CD14-positive monocyte (primary cell): ENCODE measurements at places on chromosomes 13 and 19. TPM values are rescaled to one million over a fixed set of nuclear protein-coding genes. Genes with fewer than 3 reads are reported as not detected.

HNRNPM gene
- polyA plus RNA-seq = 121 and 168 TPM in 2 replicates

DNA sequence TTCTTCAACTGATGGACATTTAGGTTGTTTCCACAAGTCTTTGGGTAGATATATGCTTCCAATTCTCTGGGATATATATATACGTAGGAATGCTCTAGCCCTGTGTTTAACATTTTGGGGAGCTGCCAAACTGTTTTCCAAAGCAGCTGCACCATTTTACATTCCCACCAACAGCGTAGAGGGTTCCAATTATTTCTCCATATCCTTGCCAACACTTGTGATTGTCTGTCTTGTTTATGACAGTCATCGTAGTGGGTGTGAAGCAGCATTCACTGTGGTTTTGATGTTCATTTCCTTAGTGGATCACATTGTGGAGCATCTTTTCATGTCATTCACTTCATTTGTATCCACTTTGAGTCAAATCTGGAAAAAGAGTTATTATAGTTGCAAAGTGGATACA lies 4.7 kb upstream of the CBLC start:
- DNase-seq = no peak

DNA sequence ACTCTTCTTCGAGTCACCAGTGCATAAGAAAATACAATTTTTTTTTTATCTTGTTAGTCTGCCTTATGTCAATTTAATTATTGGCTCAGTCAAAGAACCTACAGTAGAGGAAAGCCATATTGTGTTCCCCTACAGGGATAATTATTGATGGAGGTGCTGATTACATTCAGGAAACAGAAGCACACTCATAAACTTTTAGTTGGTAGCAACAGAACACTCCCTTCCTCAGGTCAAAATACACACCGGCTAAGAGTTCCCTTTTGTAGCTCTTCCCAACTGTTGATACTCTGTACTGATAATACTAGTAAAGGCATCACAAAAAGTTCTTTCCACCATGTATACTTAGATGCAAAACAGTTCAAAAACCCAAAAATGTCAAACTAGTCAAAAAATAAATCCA lies 18.4 kb downstream of the FOXO1 start:
- no peak for DNase-seq

DNA sequence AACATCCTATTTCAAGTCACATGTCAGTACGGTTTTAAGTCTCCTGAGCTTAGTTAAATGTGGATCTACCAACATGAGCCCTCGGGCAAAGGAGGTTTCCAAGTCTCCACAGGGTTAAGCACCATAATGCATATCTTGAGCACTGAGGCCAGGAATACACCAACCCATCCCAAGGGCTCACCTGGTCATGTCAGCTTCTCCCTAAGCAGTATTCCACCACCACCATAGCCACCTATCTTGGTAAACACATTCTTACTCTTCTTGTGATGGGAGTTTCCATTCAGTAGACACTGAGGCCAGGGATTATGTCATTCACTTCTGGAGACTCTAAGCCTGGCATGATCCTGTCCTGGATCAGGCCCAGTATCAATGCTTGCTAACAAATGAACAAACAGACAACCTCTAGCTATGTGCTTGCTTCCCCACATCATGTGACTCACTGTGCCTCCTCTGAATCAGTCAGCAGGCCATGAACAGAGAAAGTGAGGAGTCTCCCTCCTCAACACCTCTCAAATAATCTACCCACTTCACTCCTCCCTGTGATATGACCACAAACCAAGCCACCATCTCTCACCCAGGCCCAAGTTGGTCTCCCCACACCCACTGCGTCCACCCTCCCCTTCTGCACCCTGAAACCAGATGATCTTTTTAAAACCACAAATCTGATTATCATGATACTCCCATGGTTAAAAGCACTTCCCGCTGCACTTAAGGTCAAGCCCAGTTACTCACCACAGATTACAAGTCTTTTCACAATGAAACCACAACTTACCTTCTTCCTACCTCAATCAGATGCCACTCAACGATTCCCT lies 5.8 kb downstream of the PEG3 start:
- DNase-seq = no peak

- DNase-seq = no peak
These were observed 53.2 kb downstream of the MLLT1 start for GRCh38 chr19:6226444-6227155.

GRCh38 chr19:18846862-18847548 lies 15.2 kb downstream of the UPF1 start:
- DNase-seq = peak; percentile 59

DNA sequence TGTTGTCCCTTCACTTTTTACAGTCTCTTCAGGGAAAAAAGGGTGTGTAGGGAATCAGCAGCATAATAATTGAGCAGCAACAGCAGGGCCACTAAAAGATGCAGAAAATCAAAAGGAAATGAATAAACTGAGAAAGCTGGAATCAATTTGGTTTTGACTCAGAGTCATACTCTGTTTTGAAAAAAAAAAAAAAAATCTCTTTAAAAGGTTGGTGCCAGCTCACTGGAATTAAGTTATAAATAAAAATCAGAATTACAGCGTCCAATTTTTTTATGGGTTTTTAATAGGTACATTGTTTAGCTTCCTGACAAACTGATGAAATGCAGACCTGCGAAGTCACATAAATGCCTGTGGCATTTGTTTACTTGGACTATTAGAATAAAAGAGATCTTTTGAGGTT lies 231.9 kb downstream of the COG6 start:
- no peak for DNase-seq

- DNase-seq = peak; percentile 59
These were observed 19.3 kb downstream of the GADD45B start for GRCh38 chr19:2495130-2495641.

DNA sequence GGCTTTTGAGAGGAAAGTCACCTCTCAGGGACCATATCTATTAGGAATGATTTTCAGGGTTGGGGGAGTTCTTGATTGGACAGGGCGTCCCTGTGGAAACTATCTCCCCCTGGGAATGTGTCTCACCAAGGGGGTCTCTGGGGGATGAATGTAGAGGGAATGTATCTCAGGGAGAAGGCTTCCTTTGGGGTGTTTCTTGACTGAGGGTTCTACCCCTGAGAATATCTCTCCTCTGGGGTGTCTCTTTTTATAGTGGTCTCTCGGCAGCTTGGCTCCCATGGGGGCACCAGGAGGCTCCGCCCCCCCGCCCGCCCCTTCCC lies 1.0 kb downstream of the RTBDN start:
- DNase-seq = no peak

DNA sequence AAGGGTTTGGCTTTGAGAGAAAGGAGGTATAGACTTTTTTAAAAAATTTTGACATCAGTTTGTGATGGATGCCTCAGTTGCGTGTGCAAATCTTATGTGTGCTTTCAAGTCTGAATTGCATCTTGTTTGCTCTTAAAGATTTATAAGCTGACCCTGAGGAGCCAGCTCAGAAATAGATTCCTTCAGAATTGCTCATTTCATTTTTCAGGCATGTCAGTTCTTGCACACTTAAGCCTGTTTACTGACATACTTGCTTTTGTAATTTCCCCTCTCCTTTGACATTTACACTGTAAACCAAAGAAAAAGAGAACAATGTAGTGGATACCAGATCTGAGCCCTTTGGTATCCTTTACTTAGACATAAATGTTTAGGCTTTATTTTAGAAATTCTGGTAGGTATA lies 87.6 kb downstream of the RNF17 start:
- DNase-seq = no peak
